ENCODE measurements at places on chromosomes 16 and 17. TPM values are rescaled to one million over a fixed set of nuclear protein-coding genes. Genes with fewer than 3 reads are reported as not detected.

Gene DDX52
- 23.8 TPM for total RNA-seq

Gene OR2C1
- total RNA-seq, result 0.21 TPM

Gene SNX20
- 0.41 TPM for total RNA-seq

Gene ACSM2B
- not detected for total RNA-seq

Gene SYNGR3
- total RNA-seq, result 4.7 TPM

Gene MARF1
- 26.9 TPM for total RNA-seq

Gene SMPD3
- 2.5 TPM for total RNA-seq

Gene EPN3
- total RNA-seq, result 7.5 TPM

Gene MYLK3
- 80.8 TPM for total RNA-seq

Gene PHKB
- 107 TPM for total RNA-seq

Gene KIF18B
- total RNA-seq, result 3.6 TPM

Gene BAIAP3
- 2.4 TPM for total RNA-seq

Data from tongue (tissue), 3 donors.